ENCODE measurements at places on chromosomes 5 and 9.

DNA sequence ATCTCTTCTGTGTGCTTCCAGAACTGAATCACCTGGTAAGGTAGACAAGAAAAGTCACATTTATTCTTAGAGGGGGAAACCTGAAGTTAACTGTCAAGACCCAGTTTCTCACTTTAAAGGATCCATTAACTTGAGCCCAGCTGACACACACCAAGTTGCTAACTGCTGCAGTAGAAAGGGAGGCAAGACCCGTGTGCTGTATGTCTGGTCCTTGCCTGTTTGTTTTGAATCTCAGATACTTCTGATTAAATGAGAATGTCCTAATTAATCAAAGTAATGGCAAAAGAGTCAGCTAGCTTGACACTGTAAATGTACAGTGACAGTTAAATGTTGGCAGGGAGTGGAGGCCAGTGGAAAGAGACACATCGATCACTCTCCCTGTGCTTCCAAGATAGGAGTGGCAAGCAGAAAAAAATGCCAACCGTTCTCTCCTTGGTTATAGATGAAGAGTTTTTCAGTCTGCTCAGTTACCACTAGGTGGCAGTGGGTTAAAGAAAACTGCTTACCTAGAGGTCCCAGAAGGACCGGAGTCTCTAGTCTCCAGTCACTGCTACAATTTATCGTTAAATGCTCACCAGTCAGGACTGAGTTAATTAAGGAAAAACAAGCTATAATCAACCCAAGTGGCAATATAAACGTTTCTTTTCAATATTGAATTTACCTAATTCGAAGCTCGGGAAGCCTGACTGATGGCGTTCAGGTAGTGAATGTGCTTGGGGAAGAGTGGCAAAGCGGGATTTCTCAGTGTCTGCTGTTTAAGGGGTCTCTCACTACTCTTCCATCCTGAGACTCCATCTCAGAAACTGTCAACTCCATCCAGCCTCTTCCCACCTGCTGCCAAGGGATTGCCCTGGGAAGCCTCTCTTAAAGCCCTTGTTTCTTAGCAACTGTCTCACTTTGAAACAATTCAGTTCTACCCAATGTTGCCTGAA, 18.4 kb downstream of the LSM11 start:
- DNase-seq: no peak

DNA sequence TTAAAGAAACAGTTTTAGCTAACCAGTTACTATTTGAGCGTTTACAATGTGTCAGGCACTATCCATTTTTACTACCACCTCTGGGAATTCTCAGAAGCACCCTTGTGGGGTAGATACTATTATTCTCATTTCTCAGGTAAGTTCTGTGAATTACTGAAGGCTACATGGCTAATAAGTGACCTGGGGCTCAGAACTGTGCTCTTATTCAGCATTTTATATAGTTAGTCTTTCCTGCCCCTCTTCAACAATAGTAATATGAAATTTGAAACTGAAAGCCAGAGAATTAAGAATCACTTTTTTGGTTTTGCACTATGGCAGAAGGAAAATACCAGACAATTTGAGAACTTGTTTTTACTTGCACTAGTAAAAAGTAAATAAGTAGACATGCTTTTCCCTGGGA, 11.8 kb downstream of the ELL2 start:
- DNase-seq: no peak

GRCh38 chr5:66558560-66558959, 37.6 kb upstream of the MAST4 start:
- DNase-seq: no peak

GRCh38 chr9:109286571-109286977, 34.3 kb downstream of the EPB41L4B start:
- DNase-seq: no peak

DNA sequence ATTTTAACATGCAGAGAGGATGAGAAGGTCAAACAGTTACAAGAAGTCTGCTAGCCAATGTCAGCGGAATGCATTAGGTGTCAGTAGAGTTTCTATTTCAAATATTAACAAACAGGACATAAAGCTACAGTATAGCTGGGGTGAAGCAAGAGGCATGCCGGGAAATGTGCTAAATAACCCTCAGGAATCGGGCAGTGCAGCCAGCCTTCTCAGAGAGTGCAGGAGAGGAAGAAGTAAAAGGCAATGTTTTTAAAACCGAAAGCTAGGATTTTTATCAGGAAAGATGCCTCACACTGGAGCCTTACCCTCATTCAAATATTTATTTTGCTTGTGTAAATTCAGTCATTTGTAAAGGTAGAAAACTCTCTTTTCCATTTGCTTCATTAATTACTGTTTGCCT, 59.1 kb upstream of the SH3GL2 start:
- no peak for DNase-seq

GRCh38 chr5:136285096-136285855, 80.1 kb downstream of the TRPC7 start:
- no peak for DNase-seq

DNA sequence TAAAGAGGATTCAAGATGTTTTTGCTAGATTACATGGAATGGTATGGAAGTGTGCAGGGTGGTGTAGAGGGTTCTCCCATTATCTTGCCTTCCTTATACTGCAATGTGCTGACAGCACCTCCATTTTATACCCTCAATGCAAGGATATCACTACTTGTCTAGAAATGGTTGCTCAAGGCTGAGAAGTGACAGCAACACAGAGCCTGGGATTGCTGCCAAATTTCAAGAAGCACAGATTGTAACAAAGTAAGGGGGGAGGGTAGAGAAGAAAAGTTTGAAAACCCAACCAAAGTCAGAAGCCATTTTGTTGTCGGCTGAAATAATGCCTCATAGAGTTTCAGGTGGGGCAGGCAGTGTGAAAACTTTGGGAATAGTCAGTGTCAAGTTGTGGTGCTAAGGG, 29.8 kb downstream of the PCDHAC2 start:
- DNase-seq: no peak

DNA sequence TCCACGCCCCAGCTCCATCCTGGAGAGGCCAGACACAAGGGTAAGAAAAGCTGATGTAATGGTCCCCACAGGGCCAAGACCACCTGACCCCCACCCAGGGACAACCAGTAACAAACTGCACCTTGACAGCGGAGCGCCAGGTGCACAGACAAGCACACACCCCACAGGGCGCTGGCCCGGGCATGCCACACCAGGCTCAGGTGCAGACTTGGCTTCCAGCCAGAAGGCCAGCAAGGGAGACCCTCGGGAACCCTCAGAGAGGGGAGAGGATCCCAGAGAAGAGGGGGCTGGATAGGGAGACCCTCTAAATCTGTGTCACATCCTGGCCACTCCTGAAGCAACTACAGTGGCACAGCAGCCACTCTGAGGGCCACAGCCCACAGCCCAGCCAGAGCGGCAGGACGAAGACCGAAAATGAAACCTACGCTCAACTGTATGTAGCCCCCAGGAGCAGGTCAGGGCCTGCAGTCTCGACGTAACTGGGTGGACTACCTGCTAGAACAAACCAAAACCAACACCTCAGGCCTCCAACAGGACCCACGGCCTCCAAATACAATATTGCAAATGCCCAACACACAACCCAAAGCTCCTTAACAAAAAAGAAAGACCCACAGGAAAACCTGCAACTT, 18.5 kb downstream of the CAMSAP1 start:
- DNase-seq: no peak

DNA sequence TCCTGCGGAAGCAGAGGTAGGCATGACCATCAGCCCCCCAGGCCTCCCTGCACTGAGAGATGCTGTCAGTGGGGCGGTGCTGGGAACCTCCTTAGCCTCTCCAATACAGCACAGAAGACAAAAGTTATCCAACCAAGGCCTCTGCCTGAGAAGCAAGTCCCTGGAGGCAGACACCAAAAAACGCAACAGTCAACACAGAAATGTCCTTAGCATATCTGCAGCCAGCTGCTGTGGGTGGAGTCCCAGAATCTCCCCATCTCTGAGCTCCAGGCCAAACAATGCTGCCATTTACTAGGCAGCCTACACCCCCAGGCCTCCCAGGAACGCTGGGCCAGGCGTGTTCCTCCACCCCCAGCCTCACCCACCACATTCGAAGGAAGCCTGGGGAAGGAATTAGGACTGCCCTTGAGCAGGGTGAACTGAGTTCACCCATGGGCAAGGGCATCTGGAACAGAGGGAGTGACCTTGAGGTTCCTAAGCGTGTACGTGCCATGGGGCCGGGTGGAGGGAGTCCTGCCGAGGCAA, 43.7 kb downstream of the STK10 start:
- DNase-seq: no peak

GRCh38 chr5:163914910-163915309, 409.5 kb downstream of the MAT2B start:
- DNase-seq: no peak

DNA sequence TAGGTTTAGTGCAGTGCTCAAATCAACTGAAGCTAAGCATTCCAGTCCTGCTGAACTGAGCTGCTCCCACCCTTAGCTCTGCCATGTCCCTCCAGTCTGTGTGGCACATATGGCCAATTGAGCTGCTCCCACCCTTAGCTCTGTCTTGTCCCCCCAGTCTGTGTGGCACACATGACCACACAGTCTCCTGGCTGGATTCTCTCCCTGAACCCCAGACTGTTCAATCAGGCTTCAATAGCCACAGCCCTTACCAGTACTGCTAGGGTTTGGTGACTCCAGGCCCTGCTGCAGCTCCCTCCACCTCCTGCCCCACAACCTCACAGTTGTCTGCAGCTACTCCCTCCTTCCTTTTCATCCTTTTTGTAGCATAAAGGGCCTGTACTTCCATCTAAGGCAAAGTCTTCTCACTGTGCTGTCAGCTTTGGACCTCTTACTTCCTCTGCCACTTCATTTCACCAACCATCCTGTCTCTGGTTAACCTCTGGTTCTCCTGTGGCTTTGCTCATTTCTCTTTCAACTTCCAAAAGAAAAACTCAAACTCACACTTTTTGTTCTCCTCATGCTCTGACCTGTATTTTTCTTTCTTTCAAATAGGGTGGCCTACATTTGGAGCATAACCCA, 50.8 kb downstream of the ADAMTS12 start:
- DNase-seq: no peak

- no peak for DNase-seq
Observed at GRCh38 chr5:101112645-101113044, 209.6 kb upstream of the ST8SIA4 start.

DNA sequence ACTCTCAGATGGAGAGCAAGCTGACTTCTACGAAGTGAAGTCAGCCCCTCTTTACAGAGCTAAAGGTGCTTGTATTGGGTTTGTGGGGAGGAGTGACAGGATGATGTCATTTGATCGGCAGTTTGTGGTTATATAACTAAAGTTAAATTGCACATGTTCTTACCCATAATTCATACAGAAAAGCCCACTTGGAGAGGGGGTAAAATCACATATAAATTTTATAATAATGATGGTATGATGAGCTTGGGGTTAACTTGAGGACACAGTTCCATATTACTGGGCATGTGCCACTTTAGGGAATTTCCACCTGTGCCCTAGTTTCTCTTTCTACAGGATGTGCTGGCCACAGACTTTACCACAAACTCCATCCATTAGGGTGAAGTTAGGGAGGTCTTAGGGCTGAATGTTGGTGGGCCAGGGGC, 1178.6 kb upstream of the CDH9 start:
- no peak for DNase-seq

GRCh38 chr9:115978659-115979096, 174.9 kb upstream of the PAPPA start:
- DNase-seq: no peak

DNA sequence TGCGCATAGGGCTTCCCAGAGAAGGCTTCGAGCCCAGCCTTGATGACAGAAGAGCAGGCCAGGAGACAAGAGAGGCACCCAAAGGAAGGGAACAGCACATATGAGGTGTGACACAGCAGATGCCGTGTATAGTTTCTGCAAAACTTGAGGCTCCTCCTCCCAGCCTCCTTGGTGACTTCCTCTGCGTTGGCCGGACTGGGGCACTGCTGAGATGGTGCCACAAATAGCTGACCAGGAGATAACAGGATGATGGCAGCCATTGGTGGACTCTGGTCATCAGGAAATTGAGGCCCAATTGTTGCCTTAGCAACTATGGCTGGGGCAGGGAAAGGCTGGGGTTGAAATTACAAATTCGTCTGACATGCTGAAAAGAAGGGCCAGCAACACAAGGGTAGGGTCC, 4.8 kb upstream of the ZNF79 start:
- DNase-seq: no peak

GRCh38 chr9:132260846-132261245, 93.9 kb downstream of the SETX start:
- no peak for DNase-seq

DNA sequence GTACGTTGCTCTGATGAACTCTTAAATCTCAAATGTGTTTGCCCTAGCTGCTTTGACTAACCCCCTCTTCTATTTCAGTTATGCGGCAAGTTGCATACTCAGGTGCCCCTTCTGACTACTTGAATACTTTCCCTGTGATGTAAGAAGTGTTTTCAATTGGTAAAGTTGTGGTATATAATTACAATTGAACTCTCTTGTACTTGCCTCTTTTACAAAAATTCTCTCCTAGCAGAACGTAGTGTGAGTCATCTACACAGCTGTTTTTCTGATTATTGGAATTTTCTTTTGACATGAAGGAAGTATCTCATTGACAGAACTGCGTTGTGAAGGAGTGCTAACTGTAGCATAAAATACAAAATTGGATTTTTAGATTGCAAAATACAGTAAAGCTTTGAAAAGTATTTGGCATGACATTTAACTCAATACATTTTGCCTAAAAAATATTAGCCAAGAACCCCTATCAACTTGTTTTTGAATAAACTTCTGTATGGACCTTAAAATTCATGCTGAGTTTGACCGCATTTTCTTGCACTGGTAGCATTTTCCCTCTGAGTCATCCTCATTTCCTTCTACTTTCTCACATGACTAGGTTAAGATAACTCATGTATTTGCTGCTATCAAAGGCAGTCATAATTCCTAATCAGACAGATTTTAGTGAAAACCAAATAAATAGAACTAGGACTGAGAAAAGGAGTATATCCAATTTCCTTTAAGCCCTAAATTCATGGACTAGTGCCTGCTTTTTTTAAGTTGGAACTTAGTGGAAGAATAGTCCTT, 6.3 kb downstream of the CRHBP start:
- no peak for DNase-seq

- no peak for DNase-seq
Observed at GRCh38 chr5:174937201-174938123, 213.1 kb downstream of the MSX2 start.

DNA sequence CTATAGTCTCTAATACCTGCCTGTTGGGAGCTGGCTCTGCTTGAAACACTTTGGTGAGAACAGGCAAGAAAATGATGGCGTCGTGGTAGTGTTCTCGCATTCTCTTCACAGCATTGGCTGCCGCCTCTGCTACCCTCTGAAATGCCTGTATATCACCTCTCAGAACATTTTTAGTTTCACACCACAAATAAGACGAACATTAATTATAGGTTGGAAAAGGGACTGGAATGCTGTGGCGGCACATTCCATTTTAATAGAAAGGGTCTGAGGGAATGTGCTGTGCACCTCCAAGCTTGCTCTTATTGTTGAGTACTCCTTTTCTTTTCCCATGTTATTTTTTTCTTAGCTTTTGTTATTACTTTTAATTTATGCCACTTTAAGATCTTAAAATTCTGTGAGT, 134.6 kb upstream of the HMHB1 start:
- DNase-seq: no peak

DNA sequence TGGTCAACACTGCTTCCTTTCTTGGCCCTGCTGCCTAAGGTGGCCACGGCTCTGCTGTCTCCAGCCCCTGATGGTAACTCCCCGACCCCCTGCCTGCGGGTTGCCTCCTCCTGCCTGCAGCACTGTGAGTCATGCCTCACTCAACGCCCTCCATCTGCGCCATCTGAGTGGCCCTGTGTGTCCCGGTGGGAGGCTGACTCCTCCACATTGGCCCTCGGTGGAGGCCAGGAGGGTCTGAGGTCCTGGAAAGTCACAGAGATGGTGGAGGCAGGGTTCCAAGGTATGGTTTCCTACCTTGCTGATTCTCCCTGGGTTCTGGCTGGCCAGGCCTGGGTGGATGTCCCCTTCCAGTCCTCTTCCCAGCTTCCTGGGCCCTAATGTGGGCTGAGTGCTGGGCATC, 64.5 kb upstream of the ADAMTS2 start:
- DNase-seq: no peak

GRCh38 chr5:29794141-29794787, 1399.2 kb upstream of the CDH6 start:
- DNase-seq: no peak
